ENCODE measurements at places on chromosomes 6 and 20.
A peak's percentile ranks its signal among the peaks of the same experiment; 100 is the strongest.

GRCh38 chr20:59483481-59483880, 120.9 kb upstream of the PHACTR3 start:
- no peak for DNase-seq

GRCh38 chr6:4102687-4103244, 23.8 kb upstream of the FAM217A start:
- no peak for DNase-seq

- no peak for DNase-seq
These were observed 41.4 kb downstream of the LAMP5 start for GRCh38 chr20:9555781-9556180.

DNA sequence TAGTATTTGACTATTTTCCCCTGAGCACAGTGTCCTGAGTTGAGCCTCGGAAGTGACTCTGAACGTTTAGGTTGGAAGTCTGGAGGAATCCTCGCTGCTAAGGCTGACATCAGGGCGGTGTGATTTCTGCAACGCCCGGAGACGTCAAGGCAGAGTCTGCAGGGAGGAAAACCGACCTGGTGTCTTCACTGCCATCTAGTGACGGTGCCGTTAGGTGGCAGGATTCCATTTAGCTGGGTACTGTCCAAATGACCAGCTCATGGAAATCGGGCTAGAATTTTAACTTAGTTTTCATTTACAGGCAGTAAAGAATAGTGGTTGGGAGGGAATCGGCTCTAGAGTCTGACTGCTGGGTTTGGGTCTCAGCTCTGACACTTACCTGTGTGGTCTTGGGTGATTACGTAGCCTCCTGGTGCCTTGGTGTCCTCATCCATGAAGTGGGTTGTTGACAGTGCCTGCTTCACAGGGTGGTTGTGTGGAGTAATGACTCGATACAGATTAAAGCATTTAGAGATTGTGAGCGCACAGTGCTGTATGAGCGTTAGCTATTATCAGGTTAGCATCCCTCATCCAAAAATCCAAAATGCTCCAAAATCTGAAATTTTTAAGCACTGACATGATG, 35.0 kb downstream of the FOXF2 start:
- DNase-seq = no peak

GRCh38 chr6:110017306-110017705, 39.2 kb downstream of the GPR6 start:
- no peak for DNase-seq

DNA sequence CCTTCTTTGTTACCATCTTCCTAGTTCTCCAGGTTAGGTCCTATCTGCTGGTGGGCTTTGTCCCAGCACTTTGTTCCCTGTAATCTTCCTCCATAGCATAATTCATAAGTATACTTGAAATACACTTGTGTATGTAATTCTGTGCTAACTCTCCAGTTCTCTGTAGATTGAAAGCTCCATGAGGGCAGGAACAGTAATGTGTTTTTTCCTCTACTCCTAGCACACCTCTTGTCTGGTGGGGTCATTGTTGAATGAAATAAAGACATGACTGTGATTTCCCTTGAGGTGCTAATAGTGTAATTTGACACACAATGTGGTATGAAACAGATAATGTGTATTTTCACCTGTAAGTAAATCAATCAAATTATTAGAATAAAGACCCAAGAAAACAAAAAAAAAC, 30.0 kb downstream of the MAP3K4 start:
- no peak for DNase-seq

GRCh38 chr6:129189266-129189665, 306.3 kb downstream of the LAMA2 start:
- no peak for DNase-seq

- DNase-seq = no peak
These were observed 261.3 kb downstream of the CDH4 start for GRCh38 chr20:61513124-61514017.

DNA sequence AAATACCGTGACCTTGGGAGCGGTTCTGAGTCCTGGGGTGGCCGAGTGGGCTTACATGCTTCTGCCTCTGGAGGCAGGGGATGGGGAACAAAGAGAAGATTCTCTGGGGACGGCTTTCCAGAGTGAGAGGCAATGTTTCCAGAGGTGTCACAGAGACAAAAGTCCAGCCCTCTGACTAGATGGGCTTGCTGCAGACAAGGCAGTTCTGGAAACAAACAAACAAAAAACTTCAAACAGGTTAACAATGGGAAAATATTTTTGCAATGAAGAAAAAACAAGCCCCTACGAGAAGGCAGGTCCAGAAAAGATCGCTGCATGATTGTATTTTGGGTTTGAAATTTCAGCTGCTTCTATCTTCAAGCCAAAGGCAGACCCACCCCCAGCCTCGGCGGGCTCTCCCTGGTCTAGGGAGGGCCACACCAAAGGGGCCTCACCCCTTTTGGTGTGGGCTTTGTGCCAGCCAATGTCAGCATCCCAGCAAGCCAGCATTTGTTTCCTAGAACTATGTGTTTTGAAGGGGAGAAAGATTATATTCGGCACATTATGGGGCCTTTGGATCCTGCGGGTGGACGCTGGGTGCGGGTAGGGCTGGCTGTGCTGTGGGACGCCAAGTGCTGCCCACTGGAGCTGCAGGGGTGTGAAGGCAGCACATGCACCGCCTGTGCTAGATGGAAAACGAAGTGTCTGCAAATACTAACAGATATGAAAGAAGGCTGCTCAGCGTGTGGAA, 42.9 kb downstream of the RIOK1 start:
- DNase-seq = no peak

GRCh38 chr20:3686867-3687321, 5.1 kb upstream of the ADAM33 start:
- DNase-seq = no peak

- no peak for DNase-seq
These were observed 514.5 kb downstream of the PREX1 start for GRCh38 chr20:48313324-48313723.

DNA sequence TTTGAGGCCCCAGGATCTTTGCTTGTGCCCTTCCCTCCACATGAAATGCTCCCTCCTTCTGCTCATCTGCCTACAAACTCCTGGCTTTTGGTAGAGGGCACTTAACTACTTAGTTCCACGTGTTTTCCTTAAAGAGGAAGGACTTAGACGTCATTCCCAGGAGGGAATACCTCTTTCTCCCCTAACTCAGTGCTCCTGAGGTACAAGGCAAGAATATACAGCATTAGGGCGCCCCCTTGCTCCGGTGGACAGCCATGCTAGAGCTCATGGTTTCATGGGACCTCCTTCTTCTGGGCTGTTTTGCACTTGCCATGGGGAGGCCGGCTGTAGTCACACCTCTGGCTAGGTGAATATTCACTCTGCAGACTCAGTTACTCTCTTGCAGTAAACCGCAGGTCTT, 93.8 kb upstream of the LY86 start:
- peak; percentile 21 for DNase-seq

DNA sequence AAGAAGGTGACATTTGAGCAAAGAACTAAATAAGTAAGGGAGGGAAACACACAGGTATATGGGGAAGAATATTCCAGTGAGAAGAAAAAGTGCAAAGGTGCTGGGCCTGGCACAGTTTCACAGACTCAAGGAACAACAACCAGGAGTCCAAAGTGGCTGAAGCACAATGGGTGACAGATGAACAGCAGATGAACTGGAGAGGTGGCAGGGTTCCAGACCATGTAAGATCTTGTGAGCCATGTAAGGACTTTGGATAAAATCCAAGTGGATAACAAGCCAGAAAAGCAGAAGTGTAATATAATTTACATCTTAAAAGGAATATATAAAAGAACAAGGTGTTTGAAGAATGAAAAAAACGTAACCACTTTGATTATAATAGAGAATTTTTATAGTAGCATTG, 87.9 kb downstream of the MMS22L start:
- no peak for DNase-seq

- DNase-seq = no peak
These were observed 2.3 kb downstream of the PEDS1 start for GRCh38 chr20:50151034-50151743.

- no peak for DNase-seq
These were observed 89.6 kb upstream of the HMGCLL1 start for GRCh38 chr6:55668591-55668990.

DNA sequence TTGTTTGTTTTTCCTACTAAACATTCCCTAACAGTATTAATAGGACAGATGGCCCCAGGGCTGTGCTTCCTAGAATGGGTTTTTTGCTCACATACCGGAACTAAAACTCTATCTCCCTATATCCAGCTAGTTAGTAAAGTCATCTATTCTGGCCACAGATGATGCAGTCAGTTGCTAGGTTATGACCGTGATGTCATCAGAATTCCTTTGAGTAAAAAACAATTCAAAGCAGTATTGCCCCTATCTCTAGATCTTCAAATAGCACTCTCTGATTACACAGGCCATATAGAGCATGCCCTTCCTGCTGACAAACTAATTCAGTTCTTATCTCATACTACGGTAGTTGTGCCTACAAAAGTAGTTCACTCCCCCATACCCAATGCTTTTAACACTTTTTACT, 17.9 kb upstream of the ZNF451 start:
- DNase-seq = no peak

GRCh38 chr20:51091406-51092195, 68.7 kb upstream of the KCNG1 start:
- DNase-seq = no peak

- no peak for DNase-seq
These were observed 1.5 kb downstream of the FOXQ1 start for GRCh38 chr6:1313384-1313766.

- DNase-seq = no peak
These were observed 2.8 kb downstream of the C20orf203 start for GRCh38 chr20:32670773-32671455.

- no peak for DNase-seq
These were observed 85.2 kb downstream of the TCP11 start for GRCh38 chr6:35055891-35056290.

- no peak for DNase-seq
These were observed 305.9 kb downstream of the LAMA2 start for GRCh38 chr6:129188795-129189194.

DNA sequence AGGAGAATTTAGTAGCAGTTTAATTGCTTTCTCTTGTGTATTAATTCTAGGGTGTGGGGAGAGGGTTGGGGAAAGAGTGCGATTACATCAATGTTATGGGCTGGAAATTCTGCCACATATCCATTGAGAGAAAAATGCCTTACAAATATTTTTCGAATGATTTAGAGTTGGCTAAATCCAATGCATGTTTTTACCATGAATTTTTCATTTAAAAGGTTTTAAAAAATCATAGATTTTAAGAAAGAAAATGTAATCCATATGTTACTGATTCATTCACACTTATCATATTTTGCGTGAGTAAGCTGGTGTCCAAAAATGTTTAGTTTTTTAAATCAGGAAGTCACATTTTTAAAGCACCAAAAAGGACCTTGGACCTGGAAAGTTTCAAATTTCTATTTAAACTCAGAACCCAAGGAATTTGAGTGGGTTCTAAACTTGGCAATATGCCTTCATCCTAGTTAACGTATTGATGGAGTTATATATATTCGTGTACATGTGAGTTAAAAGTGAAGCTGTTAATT, 627.4 kb upstream of the CITED2 start:
- DNase-seq = no peak

DNA sequence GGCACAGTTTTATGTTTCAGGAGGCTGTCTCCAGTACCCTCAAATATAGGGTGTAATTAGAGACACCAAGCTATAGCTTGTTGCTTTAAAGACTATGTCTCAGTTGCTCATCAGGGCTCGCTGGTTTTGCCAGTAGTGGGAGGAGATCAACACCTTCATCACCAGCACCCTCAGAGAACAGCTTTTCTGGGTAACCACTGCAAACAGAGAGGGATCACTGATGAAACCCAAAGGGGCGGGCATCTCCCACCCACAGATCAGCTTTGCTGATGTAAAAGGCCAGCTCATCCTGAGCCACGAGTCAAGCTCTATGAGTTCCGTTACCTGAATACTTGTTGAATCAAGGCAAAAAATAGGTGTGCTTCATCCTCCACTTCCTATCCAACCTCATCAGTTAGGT, 187.7 kb downstream of the AIG1 start:
- DNase-seq = no peak

- DNase-seq = no peak
These were observed 12.3 kb downstream of the C20orf173 start for GRCh38 chr20:35517125-35517524.

- no peak for DNase-seq
These were observed 1054.3 kb downstream of the EPHA7 start for GRCh38 chr6:92364948-92365541.

DNA sequence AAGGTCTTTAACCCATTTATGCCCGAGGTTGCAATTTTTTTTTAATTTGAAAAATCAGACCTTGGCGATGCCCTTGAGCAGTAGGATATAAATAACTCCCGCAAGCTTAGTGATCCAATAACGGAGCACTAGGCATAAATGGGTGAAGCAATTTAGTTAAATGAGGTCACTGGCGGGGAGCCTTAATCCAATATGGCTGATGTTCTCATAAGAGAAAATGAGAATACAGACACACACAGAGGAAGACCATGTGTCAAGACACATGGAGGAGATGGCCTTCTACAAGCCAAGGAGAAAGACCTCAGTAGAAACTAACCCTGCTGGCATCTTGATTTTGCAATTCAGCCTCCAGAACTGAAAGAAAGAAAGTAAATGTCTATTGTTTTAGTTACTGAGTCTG, 735 bp downstream of the SIRPG start:
- no peak for DNase-seq

DNA sequence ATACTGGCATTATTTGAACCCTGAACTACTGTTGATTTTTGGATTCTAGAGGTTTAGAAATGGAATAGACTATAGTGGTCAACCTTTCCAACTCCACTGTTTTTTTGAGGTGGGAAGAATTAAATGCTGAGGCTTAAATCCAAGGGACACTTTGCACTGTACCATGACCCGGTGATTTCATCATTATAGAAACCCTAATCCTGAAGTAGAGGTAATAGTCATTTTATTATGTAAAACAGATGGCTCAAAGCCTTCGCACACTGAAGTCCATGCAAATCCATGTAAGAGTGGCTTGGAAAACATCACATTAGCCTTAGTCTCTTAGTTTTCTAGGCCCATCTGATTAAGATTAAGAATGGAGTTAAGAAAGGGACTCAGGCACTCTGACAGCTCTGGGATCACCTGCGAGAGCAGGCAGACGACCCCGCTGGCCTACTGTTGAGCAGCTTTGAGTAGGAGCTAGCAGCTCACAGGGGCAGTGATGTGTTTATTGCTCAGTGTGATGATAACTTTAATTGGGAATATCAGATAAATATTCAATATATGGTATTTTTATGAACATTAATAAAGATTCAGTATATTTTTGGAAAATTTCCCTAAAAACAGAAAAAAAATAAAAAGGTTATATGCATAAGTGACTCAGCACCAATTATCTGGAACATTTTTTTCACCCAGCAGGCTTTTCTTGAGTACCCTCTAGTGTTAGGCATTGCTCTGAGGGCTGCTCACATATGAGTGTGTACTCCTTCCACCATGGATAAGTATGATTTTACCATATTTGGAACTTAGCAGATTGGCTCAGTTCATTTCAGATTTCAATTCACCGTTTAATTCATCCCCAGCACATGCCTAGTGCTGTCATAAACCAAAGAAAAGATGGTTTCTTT, 13.4 kb downstream of the SLX4IP start:
- DNase-seq = no peak

GRCh38 chr6:133170602-133171001, 70.6 kb upstream of the EYA4 start:
- DNase-seq = no peak

GRCh38 chr6:33410711-33411631, at the start of gene PHF1:
Gene PHF1, plus strand, starts transcription at chr6:33411014. Its CDS starts 1,250 bp downstream, at chr6:33412264.
- DNase-seq = no peak

- no peak for DNase-seq
These were observed 94.1 kb downstream of the MAN1A1 start for GRCh38 chr6:119255492-119255891.

- no peak for DNase-seq
These were observed 73.5 kb downstream of the AKAP7 start for GRCh38 chr6:131208787-131209186.

- DNase-seq = no peak
These were observed 81.6 kb downstream of the TMEM200A start for GRCh38 chr6:130447374-130447773.

- no peak for DNase-seq
These were observed 97.9 kb upstream of the MTHFD1L start for GRCh38 chr6:150767571-150768018.

All from head of caudate nucleus (tissue), 42 donors.